ENCODE measurements at places on chromosomes 7 and 10.
A peak's percentile ranks its signal among the peaks of the same experiment; 100 is the strongest.

DNA sequence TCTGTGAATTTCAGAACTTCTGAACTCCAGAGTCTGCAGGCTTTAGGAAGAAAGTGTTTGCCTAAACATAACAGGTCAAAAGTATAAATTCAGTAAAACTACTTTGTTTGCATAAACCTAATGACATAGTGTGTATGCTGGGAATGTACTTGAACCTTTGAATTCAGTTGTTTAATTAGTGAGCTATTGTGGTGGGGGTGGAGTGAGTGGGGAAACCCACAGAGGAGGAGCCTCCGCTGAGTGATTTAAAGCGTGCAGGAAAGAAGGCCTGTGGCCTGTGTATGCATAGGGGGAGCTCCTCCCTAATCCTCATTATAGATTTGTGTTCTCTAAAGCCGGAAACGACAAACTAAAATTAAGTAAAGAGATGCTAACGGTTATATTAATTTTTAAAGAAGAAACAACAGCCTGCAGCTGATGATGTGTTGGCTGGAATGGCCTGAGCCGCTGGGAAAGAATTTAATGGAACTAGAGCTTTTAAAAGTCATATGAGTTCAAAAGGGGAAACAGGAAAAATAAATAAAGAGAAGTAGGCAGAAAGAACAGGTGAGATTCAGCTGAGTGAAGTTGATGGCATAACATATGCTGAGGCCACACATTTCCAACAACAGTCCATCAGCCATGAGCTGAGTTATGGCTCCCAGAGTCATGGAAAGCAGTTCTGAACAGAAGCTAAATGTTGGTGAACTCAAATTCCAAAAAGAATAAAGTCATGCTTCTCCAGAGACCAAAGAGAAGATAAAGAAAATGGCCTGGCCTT is 595.0 kb downstream of the GRM8 start:
- no peak for DNase-seq

DNA sequence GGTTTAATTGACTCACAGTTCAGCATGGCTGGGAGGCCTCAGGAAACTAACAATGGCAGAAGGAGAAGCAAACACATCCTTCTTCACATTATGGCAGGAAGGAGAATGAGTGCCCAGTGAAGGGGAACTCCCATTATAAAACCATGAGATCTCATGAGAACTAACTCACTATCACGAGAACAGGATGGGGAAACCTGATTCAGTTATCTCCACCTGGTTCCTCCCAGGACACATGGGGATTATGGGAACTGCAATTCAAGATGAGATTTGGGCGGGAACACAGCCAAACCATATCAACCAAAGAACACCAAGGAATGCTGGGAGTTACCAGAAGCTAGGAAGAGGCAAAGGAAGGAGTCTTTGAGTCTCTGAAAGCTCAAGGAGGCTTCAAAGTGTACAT is 94.3 kb downstream of the IPMK start:
- no peak for DNase-seq

GRCh38 chr10:74923556-74923955 is 97.2 kb downstream of the KAT6B start:
- no peak for DNase-seq

DNA sequence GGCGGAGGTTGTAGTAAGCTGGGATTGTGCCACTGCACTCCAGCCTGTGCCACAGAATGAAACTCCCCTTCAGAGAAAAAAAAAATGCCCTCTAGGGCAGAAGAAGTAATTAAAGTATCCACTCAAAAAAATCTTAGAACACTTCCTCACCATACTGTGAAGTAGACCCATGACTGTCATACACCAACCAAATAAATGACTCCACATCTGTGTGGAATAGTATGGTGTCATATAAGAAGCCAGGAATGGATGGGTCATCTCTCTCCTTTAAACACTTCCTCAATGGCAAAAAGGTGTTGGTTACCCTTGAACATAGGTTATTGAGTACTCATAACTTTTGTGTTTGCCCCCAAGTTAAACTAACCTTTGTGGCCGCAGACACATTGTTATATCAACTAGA is 48.1 kb upstream of the PCGF5 start:
- no peak for DNase-seq

GRCh38 chr7:70700055-70700940 is 431.6 kb upstream of the GALNT17 start:
- no peak for DNase-seq

DNA sequence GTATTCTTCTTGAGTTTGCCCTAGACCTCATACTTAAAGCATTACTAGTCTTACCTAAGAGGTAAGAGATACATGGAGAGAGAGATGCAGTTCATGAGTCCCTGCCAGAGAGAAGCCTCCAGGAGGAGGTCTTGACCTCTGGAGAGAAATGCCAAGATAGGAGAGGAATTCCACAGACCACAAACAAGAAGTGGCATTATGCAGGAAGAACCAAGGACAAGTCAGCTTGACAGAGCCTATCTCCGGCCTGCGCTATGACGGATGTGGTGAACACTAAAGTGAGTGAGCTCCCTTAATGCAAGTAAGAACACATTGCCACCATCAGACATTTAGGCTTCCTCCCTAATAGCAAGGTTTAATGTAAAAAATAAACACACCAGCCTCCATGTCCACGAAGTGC is 27.9 kb upstream of the COL1A2 start:
- no peak for DNase-seq

DNA sequence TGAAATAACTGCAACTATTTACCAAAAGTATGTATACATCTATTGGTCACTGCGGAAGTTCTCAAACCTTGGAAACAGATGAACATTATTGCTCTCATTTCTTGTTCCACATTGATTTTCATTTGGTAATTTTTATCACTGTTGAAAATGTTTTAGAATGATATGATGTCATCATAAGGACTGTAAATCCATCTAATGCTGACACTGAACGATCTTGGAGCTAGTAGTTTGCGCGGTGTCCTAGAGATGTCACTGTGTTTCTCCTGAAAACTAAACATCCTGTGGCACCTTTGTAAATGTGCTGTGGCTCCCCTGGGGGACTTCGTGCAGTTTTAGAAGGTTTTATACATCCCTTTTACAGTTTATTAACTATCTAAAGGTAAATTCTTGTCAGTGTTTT is 73.5 kb downstream of the DNAJB9 start:
- no peak for DNase-seq

- DNase-seq, result no peak
Measured at GRCh38 chr10:97128039-97128492, 57.7 kb downstream of the SLIT1 start.

DNA sequence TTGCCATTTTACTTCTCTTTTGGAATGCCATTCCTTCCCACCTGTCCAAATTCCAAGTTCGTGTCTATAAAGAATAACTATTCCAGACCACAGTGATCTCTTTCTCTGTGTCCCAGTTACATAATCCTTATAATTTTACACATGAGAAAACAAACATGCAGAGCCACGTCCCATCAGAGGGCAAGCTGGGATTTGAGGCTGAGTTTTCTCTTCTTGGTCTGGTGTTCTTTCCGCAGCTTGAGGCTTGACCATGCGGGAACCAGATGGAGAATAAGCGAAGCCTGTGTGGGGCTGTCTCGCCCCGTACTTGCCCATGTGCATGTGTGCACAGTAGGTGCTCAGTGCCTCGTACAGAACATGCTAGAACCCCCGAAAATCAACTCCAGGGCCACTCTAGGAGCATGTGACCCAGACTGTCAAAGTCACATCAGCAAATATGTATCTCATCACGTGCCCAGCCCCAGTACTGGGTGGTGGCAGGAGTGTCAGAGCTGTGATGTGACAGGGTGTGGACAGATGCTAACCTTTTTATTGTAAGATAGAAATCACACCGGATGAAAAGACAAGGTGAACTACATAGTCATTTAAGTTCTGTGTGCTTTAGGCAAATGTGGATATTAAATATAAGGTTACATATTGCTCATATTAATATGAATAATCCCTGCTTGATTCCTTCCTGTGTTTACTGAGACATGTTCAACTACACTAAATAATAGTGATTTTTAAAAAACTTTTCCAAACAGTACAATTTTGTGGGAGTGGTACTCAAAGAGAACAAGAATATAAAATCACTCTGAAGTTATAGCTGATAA is 3.2 kb downstream of the INSIG1 start:
- no peak for DNase-seq

- DNase-seq, result no peak
Measured at GRCh38 chr10:23344241-23344841, at the start of gene C10orf67. TSS of gene C10orf67 (minus strand) at chr10:23344797. CDS start at chr10:23344774, 23 bp downstream.

- DNase-seq, result no peak
Measured at GRCh38 chr10:133046390-133046765, 41.3 kb upstream of the ADGRA1 start.

DNA sequence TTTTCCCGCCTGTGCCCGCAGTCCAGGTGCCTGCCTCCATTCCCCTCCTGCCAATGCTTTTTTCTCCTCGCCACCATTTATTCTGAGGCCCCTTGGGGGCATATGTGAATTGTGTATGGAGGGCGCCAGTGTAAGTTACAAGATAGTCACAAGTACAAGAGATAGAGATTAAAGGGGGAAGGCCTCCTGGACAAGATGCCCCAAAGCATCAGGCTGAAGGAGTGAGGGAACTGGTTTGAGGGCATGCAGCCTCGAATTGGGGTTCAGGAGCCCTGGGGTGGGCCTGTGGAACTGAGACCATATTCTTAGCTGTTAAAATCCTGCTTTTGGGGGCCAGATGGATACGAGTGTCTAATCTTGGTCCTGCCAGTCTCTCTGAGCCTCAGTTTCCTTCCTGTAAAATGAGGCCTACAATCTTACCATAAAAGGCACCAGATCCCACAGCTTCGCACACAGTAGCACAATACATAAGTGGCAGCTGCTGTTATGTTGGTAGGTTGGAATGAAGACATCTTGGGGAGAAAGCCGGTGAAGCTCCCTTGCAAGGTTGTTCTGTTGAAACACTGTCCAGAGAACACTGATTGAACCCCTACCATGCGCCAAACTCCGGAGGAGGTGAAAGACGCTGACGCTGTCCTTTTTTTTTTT is 545 bp upstream of the COMTD1 start:
- no peak for DNase-seq

DNA sequence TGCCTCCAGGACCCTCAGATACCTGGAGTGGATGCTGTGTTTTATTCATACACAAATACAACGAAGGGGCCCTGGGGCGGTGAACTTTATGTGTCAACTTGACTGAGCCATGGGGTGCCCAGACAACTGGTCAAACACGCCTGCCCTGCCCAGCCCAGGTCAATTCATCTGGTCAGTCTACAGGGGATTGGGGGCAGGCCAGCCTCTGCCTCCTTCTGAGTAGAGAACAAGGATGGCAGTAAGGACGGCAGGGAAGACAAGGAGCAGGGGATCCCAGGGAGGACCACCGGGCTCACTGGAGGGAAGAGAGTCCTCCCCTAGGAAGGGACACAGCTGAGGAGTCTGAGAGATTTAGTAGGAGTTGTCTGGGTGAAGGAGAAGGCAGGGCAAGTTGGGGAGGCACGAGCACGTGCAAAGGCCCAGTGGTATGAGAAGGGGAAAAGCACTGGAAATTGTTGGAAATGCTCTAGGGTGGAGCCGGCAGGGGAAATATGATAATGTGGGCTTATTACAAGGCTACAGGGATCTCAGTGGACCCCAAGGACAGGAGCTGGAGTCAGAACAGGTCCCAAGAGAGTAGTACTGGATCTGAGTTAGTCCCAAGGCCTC is 63.4 kb downstream of the MYL10 start:
- no peak for DNase-seq

- no peak for DNase-seq
Measured at GRCh38 chr7:19369806-19370205, 224.6 kb upstream of the FERD3L start.

GRCh38 chr7:150340024-150340749 is 1.2 kb downstream of the RARRES2 start:
- DNase-seq, result no peak

DNA sequence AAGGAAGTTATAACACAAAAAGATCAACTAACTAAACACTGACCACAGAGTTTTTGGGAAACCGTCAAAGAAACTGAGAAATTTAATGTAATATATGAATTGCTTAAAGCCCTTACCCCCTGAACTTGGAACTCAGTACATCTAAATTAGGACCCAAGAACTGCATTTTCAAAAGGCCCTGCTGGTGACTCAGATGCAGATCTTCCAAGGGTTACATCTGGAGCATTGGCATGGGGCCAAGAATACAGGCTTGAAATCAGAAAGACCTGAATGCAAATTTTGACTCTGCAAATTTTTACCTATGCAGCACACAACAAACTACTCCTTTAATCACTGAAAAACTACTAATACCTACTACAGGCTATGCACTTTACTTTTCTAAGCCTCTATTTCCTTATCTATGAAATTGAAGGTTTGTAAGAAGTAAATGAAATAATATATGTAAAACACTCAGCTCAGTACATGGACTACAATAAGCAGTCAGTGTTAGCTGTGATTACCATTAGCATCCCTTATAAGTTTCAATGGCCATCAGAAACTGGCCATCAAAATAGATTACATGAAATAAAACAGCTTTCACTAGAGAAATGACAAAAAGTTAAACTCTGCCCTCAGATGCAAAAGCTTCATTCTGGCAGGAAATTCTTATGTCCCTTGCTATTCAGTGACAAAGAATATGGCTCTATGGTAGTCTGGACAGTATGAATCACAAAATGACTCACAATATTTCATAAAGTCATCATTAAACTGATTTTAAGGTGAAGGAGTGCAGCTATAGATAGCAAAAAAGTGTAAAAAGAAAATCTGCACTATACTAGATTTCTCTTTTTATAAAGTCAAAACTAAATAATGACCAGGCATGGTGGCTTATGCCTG is 43.6 kb downstream of the NSUN6 start:
- DNase-seq, result no peak

DNA sequence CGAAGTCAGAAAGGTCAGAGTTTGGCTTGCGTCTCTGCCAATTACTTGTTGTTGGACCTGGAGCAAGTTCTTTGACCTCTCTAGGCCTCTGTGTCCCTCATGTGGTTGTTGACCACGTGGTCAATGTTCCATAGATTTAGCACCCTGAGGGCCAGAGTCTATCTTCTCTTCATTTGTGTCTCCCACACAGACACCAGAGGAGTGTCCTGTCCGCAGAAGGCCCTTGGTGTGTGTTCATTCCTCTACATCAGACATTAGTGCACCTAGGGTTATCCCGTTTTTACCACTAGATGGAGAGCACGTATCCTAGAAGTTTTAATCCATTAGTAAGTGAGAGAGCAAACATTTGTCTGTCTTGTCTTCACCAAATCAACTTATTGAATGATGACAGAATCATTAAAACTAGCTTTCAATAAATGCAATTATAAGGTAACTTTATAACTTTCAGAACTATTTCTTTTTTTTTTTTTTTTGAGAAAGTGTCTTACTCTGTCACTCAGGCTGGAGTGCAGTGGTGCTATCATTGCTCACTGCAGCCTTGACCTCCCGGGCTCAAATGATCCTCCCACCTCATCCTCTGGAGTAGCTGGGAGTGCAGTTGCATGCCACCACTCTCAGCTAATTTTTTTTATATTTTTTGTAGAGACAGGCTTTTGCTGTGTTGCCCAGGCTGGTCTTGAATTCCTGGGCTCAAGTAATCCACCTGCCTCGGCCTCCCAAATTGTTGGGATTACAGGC is 122.5 kb upstream of the ANKRD1 start:
- peak; percentile 5 for DNase-seq

GRCh38 chr7:116165717-116166116 is 44.6 kb upstream of the TES start:
- DNase-seq, result peak; percentile 94

Data from AML-193 (cell line).